SW 1271 (cell line): ENCODE measurements at places on chromosomes 13 and 19.

DNA sequence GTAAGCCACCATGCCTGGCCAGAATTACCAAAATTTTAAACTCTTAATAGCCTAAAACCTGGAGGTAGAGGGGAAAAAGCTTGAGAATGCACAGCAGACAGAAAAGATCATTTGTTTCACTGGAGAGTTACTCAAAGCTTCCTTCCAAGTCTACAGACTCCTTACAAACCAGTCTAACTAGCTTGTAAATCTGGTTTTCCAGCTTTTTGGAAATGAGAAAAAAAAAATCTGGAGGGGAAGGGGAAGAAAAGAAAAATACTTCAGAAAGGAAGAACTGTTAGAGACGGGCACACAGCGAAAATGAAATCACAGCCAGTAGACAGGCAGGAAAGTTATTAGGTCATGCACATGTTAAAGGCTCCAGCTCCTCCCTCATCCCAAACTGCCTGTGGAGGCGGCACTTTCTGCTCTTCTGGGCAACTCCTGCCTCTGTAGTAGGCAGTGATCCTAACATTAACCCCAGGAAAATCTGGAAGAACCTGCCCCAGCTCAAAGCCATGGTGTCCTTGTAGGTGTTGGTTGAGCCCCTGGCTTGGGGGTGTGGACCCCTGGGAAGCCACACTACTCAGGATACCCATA is 17.3 kb downstream of the PARP4 start:
- no peak for DNase-seq

DNA sequence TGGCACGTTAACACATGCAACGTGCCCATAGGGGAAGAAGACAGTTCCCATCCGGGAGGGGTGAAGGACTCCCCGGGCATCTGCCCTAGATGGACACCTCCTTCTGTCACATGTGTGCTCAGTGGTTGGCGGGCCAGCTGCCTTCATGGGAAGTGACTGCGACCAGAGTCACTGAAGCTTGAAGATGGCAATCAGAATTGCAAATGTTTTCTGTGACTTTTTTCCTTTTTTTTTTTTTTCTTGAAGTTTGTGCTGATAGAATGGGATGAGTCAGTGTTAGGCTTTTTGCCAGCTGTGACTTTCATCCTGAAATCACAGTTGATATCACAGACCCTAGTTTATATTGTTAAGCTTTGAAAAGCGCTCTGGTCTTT is 109.2 kb upstream of the MCF2L start:
- DNase-seq = no peak

DNA sequence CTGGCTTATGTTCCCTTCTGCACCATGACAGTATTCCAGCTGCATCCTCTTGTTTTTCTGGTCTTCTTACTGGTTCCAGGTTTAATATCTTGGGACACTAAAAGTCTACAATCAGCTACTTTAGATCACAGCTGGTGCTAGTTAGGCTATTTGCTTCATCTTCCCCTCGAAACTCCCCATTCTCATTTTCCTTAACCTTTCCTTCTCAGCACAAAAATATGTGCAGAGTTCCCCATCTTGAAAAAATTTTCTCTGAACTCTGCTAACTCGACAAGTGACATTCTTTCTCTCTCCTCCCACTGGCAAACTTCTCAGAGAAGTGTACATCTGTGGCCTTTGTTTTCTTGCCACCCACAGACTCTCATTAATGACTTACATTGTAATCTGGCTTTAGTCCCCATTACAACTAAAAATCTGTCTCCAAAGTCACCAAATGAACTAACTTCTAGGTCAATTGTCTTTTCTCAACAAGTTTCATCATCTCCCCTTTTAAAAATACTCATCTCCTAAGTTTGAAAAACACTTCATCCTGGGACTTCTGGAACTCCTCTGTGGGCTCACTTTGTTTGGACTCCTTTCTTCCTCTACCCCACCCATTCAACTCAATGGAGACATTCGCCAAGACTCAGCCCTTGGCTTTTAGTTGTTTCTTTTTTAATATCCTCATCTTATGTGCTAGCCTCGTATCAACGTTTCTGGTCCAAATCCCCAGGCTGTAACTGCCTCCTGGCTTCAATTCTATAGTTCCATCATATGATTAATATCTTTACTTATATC is 7.1 kb upstream of the KL start:
- no peak for DNase-seq

DNA sequence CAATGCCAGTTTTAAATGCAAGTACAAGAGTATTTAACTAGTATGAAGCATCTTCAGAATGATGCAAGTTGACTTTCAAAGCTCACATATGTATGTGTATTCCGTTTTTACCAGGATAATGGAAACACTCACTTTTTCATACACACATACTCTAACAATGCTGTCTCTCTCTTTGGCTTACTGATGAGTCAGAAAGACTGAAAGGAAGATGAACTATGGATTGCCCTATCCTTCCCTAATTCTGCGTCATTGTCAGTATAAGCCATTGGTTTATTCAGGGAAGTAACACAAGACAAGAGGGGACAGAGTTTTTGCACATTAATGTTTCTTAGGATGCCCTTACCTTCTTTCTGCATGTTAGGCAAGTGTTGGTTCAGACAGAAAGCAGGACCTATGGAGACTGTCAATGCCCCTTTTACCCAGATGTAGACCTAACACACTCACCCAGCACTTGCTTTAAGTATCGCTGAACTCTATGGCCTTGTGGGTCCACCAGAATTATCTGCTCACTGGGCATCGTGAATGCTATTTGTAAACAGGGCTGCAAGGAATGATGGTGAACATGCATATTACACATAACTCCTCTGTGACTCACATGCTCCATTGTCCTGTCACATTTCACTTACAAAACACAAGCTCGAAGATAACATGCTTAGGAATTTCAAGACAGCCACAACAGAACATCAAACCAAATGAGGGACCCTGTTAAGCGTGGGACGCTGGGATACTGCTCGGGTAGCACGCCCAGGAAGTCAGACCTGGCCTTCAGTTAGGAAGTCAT is 10.0 kb upstream of the OXGR1 start:
- DNase-seq = no peak

DNA sequence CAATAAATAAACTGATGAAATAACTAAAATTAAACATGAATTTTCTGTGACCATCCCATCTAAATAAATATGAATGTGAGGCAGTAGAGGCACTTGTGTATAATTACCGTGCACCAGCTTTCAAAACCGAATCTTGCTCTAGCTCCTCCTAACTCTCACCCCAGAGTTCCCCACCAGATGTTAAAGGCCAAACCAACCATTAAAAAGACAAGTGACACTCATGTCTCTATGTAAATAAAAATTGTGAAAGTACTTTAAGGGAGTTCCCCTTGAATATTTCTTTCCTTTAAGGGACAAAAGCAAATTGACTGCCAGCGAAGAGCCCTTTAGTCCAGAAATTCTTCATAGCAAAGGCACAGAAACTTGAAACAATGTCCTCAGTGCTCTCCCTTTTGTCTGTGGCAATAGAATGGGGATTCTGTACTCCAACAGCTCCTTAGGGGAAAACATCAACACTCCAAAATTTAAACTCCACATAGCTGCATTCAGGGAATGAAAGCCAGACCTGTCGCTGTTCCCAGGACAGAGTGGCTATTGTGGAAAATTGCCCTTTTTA is 101.7 kb upstream of the SOX21 start:
- no peak for DNase-seq

- no peak for DNase-seq
These were observed 8.2 kb downstream of the LONP1 start for GRCh38 chr19:5711713-5712161.

DNA sequence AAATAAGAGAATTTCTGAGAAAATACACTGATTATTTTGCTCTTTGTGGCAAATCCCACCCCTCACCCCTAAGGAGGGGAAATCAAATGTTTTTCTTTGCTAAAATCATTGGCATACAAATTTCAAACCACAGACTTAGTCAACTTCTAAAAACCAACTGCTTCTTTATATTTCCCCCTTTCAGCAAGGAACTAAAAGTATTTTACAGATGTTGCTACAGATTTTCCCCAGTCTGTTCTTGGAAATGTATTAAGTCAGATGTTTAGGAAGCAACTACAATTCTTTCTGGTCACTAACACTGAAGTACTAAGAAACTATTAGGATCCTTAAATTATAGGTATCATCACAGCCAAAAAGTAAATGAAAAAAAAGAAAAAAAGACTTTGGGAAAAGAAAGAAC is 6.9 kb downstream of the MTMR6 start:
- no peak for DNase-seq

DNA sequence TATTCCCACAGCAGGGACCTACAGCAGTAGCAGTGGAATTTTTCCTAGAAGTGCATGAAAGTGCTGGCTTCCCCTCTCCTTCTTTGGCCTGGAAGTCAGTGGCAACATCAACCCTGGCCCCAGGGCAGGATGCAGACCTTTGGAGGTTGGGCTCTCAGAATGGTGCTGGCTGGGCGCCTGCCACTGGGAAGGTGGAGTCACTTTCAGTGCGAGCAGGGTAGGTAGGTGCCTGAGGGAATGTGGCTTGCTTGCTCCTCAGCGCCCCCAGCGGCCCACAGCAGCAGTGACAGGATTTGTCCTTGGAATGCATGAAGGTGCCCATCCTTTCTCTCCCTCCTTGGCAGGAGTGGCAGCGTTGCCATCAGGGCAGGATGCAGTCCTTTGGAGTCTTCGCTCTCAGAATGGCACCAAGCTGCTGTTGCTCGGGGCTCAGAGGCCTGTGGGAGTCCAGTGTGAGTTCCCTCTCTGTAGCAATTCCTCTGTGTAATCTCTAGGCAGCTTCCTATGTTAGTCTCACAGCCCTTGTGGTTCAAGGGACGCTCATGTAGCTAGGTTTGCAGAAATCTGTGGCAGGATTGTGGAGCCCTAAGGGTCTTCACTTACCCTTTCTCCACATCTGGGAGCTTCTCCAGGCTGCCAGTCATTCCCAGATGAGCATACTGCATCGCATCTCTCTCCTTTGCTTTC is 354.4 kb upstream of the DACH1 start:
- peak; percentile 47 for DNase-seq
